DND-41 (cell line): ENCODE measurements at places on chromosomes 7 and 10.

DNA sequence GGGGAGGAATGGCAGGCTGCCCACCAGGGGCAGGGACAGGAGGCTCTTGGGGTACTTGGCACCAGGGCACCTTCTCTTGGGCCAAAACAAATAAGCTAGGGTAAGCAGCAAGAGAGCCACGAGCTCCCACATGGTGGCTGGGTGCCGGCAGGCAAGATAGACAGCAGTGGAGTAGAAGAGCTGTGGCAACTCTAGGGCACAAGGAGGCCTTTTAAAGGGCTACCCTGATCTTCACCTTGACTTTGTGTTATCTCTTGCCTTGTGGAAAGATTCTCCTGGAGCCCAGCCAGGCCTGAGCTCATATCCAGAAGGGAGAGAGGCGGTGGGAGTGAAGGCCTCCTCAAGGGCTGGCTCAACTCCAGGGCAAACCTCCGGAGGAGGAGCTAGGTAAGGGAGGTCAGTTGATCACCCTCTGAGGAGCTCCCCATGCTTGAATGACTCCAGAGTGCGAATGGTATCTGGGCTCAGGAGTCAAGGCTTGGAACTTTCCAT lies at the start of gene CYP17A1:
TSS of gene CYP17A1 (minus strand) at position 184 of the 492 bp plus-strand sequence. CDS start at position 132, 52 bp downstream.
- no peak within 1 kb of the TSS for H3K27ac ChIP-seq
- no peaks in the 10 kb centered on the region for H3K4me1 ChIP-seq
- H3K4me3 ChIP-seq: no peak within 1 kb of the TSS
- no peaks in the 10 kb centered on the region for H3K27me3 ChIP-seq

DNA sequence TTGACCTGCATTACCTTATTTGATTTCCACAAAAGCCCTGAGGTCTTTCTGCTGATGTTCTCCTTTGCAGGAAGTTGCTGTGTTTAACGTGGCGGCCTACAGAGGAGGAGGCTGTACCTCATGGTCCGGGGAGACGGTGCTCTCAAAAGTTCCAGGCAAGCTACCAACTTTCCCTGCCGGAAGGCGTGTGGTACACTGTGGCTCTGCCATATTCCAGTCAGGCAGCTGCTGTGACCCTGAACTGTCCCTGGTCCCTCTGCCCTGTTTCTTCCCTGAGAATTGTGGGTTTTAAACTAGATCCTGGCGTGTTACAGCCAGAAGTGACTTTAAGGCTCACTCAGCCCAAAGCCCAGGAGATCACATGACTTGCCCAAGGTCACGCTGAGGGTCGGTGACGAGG lies 139.2 kb downstream of the TEX36 start:
- H3K27ac ChIP-seq: no peak overlapping the region
- no peak for DNase-seq
- H3K4me3 ChIP-seq: no peak overlapping the region
- peaks cover 5% of the 10 kb centered on the region for H3K27me3 ChIP-seq

DNA sequence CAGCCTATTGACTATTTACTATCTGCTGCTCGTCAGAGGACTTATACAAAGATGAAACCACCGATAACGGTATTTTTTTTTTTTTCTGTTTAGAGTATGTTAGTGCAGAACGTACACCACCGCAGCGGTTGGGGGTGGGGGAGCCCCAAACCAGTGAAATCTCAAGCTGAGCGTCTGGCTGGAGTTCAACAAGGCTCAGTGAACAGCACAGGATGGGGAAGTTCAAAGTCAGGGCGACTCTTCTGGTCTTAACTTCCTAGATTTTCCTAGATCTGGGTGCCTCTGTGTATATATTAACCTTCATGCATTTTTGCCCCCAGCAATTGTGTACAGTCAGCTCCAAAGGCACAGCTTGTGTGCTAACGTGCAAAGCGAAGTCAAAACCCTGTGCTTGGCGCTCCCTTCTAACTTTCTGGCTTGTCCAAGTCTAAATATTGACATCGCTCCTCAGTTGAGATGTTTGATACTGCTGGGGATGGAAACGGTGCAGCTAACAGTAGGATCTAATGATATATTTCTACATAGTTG lies 1.1 kb downstream of the RHOBTB1 start:
- no peaks in the 10 kb centered on the region for H3K36me3 ChIP-seq
- peak overlapping the region; percentile 62 for H3K27ac ChIP-seq
- H3K4me1 ChIP-seq: peaks cover 28% of the 10 kb centered on the region
- peak; percentile 74 for DNase-seq
- H3K4me3 ChIP-seq: peak overlapping the region; percentile 45

DNA sequence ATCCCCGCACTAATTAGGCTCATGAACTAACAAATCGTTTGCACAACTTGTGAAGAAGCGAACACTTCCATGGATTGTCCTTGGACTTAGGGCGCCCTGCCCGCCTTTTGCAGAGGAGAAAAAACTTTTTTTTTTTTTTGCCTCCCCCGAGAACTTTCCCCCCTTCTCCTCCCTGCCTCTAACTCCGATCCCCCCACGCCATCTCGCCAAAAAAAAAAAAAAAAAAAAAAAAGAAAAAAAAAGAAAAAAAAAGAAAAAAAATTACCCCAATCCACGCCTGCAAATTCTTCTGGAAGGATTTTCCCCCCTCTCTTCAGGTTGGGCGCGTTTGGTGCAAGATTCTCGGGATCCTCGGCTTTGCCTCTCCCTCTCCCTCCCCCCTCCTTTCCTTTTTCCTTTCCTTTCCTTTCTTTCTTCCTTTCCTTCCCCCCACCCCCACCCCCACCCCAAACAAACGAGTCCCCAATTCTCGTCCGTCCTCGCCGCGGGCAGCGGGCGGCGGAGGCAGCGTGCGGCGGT lies at the start of gene EMX2:
TSS of gene EMX2 (plus strand) at position 41 of the 519 bp plus-strand sequence. CDS start 522 bp downstream, outside the sequence.
- H3K27ac ChIP-seq: no peak within 1 kb of the TSS
- no peak within 1 kb of the TSS for H3K4me3 ChIP-seq
- H3K36me3 ChIP-seq: no peaks in the 10 kb centered on the region
- no peaks in the 10 kb centered on the region for H3K4me1 ChIP-seq
- no peak for DNase-seq

DNA sequence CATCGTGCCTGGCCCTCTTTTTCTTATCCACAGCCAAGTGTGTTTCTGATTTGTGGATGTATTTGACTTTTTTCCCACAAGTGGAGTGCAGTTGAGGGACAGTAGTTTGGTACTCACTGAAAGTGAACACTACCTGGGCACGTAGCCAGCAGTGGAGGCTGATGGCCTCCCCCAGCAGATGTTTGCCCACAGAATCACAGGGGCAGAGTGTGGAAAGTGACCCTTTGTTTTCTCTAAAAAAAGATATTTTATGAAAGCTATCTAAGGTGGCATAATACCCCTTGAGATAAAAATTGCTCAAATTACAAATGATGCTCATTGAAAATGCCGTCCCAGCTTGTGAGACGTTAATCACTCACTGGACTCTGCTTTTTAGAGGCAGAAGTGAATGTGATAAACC lies 29.1 kb downstream of the WDR37 start:
- DNase-seq: no peak
- no peak overlapping the region for H3K4me3 ChIP-seq
- H3K36me3 ChIP-seq: peaks cover 81% of the 10 kb centered on the region
- no peaks in the 10 kb centered on the region for H3K27me3 ChIP-seq
- H3K27ac ChIP-seq: no peak overlapping the region

DNA sequence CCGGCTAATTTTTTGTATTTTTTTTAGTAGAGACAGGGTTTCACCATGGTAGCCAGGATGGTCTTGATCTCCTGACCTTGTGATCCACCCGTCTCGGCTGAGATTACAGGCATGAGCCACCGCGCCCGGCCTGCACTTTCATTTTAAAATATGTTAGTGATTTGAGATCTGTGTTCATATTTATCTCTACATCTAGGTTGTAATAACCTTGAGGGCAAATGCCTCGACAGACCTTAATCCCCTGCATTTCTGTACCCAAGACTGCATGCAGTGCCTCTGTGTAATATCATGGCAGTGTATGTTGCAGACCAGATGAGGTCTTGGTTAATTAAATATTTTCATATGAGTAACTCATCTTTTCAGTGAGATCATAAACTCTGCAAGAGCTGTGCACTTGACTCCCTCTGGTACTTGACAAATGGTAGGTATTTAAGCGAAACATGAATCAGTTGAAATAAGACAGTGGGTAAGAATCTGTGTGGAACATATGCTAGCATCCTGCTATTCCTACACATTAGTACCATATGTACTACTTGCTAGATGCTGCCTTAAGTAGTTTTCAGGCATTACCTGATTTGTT lies 673.9 kb upstream of the ANKRD30A start:
- H3K4me1 ChIP-seq: peaks cover 14% of the 10 kb centered on the region; the same call in 1 of the 2 replicates
- no peak overlapping the region for H3K4me3 ChIP-seq
- H3K36me3 ChIP-seq: no peaks in the 10 kb centered on the region
- no peak for DNase-seq
- H3K27ac ChIP-seq: no peak overlapping the region

GRCh38 chr7:32588657-32589056 lies 93.4 kb downstream of the AVL9 start:
- peaks cover 33% of the 10 kb centered on the region for H3K36me3 ChIP-seq
- H3K27me3 ChIP-seq: no peaks in the 10 kb centered on the region
- no peak for DNase-seq
- H3K4me3 ChIP-seq: no peak overlapping the region
- H3K27ac ChIP-seq: no peak overlapping the region

DNA sequence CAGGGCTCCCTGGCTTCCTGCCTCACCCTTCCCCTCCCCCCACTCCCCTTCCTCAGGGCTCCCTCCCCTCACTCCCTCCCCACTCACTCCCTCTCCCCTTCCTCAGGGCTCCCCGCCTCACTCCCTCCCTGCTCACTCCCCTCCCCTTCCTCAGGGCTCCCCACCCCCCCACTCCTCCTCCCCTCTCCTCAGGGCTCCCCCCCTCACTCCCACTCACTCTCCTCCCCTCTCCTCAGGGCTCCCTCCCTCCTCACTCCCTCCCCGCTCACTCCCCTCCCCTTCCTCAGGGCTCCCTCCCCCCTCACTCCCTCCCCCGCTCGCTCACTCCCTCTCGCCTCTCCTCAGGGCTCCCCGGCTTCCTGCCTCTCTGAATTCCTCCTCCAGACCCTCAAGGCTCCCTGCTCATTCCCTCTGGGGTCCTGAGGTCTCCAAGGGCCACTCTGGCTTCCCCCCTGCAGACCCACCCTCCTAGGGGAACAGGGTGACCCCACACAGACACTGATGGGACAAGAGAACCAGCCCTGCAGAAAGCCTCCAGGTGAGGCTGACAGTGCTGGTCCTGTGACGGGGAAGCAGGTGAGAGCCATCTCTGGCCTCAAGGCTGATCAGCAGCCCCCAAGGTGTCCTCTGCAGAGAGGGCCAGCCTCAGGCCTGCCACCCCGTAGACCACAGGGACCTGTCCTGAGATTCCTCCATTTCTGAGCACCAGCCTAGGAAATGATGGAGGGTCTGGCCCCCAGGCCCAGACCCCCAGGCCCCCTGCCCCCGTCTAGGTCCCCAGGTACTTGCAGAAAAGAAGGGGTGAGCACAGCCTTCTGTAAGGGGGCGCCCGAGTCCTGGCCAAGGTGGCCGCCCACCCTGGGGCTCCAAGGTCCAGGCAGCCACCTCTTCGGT lies 47.2 kb downstream of the PWWP2B start:
- no peaks in the 10 kb centered on the region for H3K27me3 ChIP-seq
- no peak overlapping the region for H3K4me3 ChIP-seq
- peak overlapping the region; percentile 39; the same call in 1 of the 2 replicates for H3K27ac ChIP-seq
- peaks cover 40% of the 10 kb centered on the region for H3K4me1 ChIP-seq
- DNase-seq: peak; percentile 72

- no peaks in the 10 kb centered on the region for H3K4me1 ChIP-seq
- H3K27me3 ChIP-seq: no peaks in the 10 kb centered on the region
- no peaks in the 10 kb centered on the region for H3K36me3 ChIP-seq
- H3K27ac ChIP-seq: no peak overlapping the region
- no peak for DNase-seq
These were observed 568.3 kb downstream of the INHBA start for GRCh38 chr7:41134300-41135255.

DNA sequence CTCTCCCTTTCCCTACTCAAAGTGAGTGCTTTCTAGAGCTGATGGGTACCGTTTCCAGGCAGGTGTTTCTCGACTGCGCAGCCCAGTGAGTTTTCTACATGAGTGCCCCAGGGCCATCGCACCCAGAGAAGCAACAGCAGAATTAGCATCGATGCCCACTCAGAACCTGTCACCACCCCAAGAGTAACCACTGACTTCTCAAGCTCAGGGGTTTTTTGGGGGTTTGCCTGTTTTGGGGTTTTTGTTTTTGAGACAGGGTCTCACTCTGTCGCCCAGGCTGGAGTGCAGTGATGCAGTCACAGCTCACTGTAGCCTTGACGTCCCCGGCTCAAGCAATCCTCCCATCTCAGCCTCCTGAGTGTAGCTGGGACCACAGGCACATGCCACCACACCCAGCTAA lies 25.7 kb downstream of the SNX8 start:
- no peaks in the 10 kb centered on the region; the same call in 1 of the 2 replicates for H3K36me3 ChIP-seq
- no peak overlapping the region for H3K4me3 ChIP-seq
- H3K27me3 ChIP-seq: no peaks in the 10 kb centered on the region
- DNase-seq: no peak
- no peak overlapping the region for H3K27ac ChIP-seq

DNA sequence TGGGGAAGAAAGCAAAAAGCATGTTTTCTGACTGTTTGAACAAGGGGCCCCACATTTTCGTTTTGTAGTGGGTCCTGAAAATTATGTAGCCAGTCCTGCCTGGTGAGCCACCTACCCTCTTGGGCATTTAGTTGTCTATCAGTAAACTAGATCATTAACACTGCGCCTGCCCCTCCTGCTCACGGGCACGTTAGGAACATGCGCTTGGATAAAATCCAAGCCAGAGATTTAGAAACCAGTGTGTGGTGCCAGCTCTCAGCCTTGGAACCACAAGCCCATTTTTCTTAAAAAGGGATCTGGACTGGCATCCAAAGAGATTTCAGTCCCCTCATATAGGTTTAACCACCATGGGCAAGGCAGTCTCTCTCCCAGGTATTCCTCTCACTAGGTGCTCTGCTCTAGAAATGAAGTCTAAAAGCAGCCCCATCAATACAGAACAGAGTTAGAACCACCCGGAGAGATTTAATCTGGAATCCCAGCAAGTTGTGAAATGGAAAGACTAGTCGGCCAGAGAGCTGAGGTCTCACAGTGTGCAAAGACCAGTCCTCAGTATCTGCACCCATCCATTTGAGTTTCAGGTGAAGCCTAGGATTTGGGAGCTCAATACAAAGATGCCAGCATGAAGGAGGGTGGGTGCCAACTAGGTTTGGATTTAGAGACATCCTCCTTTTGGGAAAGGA lies 123.9 kb upstream of the TCF7L2 start:
- H3K27ac ChIP-seq: no peak overlapping the region
- DNase-seq: no peak
- H3K4me3 ChIP-seq: no peak overlapping the region

- DNase-seq: no peak
- H3K4me3 ChIP-seq: no peak overlapping the region
- peaks cover 17% of the 10 kb centered on the region for H3K4me1 ChIP-seq
- H3K36me3 ChIP-seq: no peaks in the 10 kb centered on the region
These were observed 64.9 kb downstream of the INSIG1 start for GRCh38 chr7:155362380-155363145.

DNA sequence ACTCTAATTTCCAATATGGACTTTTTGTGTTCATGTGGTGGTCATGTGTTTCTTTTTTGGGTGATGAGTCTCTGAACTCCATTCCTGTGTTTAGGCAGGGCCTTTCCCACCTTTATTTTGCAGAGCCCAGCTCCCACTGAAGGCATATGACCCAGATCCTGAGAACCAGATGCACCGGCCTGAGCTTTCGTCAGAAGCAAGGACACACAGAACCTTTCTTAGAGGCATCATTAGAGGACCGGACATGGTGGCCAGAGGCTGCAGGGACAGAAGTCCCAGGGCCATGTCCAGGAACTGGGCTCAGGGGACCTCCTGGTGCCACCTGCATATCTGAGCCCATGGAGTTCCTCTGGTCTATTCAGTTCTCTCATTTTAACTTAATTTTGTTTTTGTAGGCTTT lies 200.9 kb upstream of the ZNF32 start:
- peaks cover 17% of the 10 kb centered on the region for H3K4me1 ChIP-seq
- no peak overlapping the region for H3K4me3 ChIP-seq
- DNase-seq: no peak
- no peaks in the 10 kb centered on the region for H3K36me3 ChIP-seq
- no peak overlapping the region for H3K27ac ChIP-seq
